ENCODE measurements at places on chromosomes 16 and 17.

- no peak for DNase-seq
Observed at GRCh38 chr16:6684076-6684673, 648.5 kb upstream of the RBFOX1 start.

DNA sequence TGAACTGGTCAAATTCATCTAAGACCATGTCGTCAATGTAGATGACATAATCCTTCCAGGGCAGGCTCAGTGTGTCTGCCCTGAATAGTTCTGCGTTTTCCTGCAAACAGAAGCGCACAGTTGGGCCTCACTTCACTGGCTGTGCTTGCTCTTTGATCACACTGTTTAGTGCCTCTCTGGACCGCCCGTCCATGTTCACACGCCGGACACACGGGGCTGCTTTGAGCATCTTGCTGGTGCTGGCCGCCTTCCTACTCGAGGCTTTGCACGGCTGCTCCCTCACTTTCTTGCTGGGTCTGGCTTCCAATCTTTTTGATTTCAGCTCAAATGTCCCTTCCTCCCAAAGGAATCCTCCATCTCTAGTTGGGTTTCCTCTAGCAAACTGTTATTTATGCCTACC, 37.4 kb downstream of the DNAH17 start:
- DNase-seq, result no peak

GRCh38 chr17:64153565-64154312, 23.8 kb upstream of the ERN1 start:
- DNase-seq, result no peak

GRCh38 chr17:74939534-74939933, 3.8 kb downstream of the OTOP3 start:
- no peak for DNase-seq

GRCh38 chr16:27340654-27341053, 26.9 kb downstream of the IL4R start:
- DNase-seq, result no peak

GRCh38 chr17:3647769-3648555, 11.4 kb downstream of the CTNS start:
- DNase-seq, result peak; percentile 44

DNA sequence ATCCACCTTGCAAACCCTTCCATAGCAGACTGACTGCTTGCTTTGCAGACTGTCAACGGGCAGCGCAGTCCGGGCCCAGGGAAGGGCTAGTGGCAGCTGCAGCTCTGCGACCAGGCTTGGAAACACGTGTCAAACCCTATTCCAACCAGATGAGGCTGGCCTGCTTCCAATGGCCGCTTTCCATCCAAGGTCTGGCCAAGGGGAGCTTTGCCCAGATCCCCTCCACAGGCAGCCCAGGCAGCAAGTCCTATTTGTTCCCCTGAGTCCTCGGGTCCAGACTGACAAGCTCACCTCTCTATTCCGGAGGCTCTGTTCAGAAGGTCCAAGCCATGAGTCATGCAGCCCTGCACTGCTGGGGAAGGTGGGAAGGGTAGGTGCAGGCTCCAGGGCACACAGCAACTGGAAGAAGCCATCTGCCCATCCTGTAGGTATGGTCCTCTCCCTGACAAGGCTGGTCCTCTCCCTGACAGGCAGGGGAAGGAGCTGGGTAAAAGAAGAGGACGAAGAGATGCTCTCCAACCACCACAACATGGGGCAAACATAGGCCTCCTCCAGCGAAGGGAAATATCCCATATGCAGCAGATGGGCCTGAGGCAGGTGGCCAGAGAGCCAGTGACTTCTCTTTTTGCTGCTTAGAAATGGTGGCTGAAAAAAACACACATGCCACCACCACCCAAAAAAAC, 22.6 kb upstream of the AXIN2 start:
- DNase-seq, result no peak

DNA sequence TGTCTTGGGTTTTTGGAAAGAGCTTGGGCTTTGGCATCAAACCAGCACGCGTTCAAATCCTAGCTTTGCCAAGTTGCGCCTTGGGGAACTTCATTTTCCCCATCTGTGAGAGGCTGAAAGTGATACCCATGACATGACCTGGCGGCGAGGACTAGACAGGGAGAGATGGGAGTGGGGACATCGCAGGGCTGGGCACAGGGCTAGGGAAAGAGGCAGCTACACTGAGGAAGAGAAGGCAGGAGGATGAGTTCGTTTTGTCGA, 202.9 kb downstream of the IRF8 start:
- DNase-seq, result no peak

GRCh38 chr16:83737729-83738354, 69.9 kb upstream of the HSBP1 start:
- DNase-seq, result no peak

- peak; percentile 24 for DNase-seq
Observed at GRCh38 chr16:84724606-84725309, 25.0 kb downstream of the USP10 start.

DNA sequence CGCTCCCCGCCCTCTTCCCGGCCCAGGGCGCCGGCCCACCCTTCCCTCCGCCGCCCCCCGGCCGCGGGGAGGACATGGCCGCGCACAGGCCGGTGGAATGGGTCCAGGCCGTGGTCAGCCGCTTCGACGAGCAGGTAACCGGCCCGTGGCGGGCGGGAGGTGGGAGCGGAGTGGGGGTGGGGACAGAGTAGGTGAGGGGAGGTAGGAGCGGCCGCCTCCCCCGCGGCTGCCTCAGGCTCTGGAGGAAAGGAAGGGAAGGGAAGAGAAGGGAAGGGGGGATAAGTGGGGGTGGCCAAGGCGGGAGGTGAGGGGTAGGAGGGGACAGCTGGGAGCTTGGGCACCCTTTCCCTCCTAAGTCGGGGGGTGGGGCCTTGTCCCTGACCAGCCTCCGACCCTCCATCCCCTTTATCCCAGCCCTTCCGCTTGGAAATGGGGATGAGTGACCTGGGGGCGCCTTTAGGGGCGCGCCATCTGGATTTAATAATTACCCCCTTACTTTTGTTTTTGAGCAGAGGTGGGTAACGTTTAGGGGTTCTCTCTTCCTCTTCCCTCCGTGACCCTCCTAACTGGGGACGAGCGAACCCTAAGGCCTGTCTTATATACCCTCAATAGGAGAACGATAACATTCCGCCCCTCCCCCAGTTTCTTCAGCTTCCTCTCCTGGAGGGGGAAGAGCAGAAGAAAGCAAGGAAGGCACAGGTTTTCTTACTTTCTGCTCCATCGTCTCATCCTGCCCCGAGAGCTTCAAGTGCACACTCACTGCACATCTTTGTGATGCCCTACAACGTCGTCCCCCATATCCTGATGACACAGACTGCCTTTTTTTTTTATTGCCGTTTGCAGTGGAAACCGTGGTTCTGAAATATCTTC, 694 bp downstream of the NF1 start:
- peak; percentile 14 for DNase-seq

DNA sequence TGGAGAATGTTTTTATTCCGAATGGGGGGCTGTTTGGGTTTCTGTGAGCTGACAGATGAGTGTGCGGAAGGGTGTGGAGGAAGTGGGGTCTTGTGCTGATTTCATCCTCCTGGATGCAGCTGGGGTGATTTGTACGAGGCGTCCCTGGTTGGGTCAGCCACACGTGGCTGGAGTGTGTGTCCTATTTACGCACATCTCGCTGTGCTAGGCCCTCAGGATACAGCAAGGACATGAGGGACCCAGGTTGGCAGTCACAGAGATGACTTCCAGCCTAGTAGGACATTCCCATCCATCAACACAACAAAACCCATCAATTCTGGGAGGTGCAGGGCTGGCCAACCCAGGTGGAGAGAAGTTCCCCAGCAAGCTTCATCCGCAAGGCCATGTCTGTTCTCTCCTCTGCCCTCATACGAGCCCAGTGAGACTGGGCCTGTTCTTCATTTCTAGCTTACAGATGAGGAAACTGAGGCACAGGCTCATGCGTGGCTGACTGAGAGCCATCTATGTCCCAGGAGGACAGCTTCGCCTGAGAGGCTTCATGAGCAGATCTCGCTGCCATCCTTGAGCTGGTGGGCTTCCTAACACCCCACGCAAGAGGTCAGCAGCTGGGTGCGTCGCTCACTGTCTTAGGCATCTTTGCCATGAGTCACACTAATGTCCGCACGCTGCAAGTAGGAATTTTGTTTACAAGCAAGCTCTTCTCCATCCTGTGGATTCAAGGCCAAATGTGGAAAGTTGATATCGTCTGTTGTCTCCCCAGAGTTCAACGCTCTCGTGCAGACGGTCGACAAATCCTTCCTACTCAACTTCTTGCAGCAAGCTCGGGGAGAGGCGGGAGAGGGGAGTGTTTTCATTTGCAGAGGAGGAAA, 24.4 kb downstream of the IRF8 start:
- no peak for DNase-seq

DNA sequence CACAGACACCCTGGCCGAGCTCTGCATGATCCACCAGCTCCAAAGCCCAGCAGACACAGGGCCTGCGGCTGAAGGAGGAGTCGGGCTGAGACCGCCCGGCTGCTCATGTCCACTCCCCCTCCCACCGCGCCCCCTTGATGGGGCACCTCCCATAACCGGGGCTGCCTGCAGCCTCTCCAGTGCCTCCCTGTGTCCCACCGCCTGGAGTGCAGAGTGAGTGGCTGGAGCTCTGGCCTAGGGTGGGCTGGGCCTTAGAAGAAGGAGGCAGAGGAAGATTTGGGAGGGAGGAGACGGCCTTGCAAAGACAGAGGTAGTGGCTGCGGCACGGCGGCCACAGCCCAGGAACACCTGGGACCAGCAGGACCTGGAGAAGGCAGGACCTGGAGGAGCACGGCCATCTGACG, 4.0 kb downstream of the CBFA2T3 start:
- DNase-seq, result no peak

DNA sequence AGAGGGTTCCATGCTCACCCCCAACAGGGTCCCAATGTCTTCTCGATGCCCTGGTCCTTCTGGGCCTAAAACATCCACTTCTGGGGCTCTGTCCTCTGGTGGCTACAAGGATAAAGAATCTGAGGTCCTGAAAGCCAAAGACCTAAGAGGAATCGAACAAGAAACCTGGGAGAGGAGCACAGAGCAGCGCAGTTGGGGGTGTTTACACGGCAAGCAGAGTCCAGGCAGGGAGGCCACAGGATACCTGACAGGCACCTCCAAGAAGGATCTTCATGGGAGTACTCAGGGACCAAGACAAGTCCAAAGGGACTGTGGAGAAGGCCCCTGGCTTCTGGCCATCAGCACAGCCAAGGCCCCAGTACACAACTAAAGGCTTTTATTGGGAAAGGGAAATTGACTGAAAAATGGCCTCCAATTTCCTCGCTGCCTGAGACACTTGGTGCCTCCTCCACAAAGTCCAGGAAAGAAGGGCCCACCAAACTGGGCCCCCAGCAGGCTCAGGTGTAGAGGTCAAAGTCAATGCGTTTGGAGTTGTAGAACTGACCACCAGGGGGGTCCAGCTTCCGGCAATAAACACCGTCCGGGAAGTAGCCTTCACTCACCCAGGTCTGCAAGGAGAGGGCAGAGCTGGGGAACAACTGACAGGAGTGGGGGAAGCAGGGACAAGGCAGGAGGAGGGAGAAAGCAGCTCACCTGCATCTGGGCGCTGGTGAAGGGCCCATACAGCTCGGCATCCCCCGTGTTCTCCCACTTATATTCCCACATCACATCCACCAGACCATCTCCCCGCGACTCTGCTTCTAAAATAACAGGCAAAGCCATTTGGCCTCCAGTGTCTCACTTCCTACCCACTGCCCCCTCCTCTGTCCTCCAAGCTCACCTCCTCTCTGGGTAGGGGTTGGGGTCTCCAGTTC, 2.4 kb downstream of the CD2BP2 start:
- no peak for DNase-seq

DNA sequence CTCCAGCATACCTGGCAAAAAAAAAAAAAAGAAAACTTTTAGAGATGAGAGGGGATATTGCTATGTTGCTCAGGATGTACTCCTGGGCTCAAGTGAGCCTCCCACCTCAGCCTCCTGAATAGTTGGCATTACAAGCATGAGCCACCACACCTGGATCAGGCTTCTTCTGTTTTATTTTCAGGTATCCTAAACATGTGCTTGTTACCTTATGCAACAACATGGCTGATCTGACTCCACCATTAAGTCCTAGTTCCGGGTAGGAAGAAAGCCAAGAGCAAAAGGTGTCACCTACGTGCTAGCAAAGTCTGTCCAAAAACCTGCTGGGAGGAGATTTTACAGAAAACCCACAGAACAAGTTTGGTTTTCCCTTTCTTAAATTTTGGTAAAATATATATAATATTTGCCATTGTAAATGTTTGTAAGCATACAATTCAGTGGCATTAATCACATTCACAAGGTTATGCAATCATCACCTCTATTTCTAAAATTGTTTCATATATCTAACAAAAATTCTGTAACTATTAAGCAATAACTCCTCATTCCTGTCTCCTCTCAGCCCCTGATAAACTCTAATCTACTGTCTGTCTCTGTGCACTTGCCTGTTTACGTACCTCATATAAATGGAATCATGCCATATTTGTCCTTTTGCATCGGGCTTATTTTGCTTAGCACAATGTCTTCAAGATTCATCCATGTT, 9.1 kb upstream of the CACNG3 start:
- DNase-seq, result no peak

DNA sequence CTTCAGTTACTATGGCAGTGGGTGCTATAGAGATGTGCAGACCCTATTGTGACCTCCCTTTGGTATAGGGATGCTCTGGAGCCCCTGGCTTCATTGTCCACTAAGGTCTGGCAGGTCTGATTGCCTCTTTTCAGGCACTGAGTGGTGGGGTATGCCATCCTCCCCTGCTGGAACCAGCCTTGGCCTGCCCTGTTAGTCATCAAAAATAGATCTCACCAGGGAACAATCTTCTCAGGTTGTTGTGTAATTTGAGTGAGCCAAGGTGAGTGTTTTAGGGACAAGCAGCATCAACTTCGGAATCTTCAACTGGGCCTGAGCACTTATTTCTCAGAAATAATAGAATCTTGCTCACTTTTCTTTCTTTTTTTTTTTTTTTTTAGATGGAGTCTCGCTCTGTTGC, 19.6 kb downstream of the HMOX2 start:
- no peak for DNase-seq

- DNase-seq, result no peak
Observed at GRCh38 chr17:20300436-20300934, 166.9 kb downstream of the LGALS9B start.

DNA sequence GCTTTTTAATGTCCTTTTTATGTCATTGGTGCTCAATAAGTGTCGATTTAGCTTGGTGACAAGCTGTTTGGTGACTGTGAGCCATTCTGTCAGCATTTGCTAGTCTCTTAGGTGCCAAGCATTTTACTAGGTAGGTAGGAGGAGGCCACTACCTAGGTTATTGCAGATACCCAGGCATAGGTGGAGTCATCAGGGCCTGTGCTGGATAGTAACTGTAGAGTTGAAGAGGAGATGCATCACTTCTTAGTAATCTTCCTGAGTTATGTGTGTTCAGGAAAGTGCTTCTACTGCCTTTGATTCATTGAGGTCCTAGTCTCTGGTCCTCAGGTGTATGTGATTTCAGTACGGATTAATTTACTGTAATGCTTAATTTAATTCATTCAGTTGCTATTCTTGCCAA, 17.7 kb downstream of the USP10 start:
- no peak for DNase-seq

- DNase-seq, result no peak
Observed at GRCh38 chr16:23420011-23420410, 33.0 kb downstream of the COG7 start.

DNA sequence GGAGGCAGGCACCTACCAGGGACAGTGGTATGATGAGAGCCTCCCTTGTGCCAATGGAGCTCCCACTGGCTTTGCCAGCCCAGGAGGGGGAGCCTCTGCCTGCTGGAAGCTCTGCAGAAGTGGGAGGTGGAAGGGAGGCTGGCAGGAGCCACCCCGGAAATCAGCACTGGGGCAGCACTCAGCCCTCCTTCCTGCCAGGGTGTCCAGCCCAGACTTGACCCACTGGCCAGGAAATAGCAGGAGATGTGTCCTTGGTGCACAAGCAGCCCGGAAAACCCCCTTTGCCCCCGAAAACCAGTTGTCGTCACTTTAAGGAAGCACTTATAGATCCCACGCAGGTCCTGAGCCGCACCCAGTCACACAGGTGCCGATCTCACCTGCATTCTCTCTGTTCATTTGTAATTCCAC, 49.3 kb upstream of the CACNG4 start:
- no peak for DNase-seq

Measured in stimulated activated CD4-positive, alpha-beta T cell treated with anti-CD3 and anti-CD28 coated beads, Interleukin-4, amount 100 ng/mL, for 24 hours (primary cell).